ENCODE measurements at places on chromosomes 5 and 9. TPM values are rescaled to one million over a fixed set of nuclear protein-coding genes. Genes with fewer than 3 reads are reported as not detected.
A peak's percentile ranks its signal among the peaks of the same experiment; 100 is the strongest.

GRCh38 chr5:91468651-91469422, 85.7 kb upstream of the ARRDC3 start:
- DNase-seq = peak; percentile 51

DNA sequence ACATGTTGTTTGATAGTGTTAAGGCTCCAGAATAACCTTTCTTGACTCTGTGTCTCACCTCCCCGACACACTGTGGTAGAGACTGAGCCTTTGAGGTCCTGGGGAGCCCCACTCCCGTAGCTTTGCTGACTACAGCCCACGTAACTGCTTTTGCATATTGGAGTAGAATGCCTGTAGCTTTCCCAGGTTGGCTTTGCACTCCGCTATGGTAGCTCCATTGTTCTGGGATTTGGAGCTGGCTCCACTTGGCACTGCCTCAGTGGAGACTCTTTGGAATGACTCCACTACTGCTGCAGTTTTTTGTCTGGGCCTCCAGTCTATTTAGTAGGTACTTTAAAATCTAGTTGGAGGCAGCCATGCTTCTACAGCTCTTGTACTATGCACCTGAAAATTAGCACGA, 56.2 kb upstream of the ANXA1 start:
- DNase-seq = no peak

Gene SPINK13
- not detected for total RNA-seq

Gene ABO
- total RNA-seq = not detected

- no peak for DNase-seq
Observed at GRCh38 chr5:162990856-162991497, 446.4 kb upstream of the CCNG1 start.

DNA sequence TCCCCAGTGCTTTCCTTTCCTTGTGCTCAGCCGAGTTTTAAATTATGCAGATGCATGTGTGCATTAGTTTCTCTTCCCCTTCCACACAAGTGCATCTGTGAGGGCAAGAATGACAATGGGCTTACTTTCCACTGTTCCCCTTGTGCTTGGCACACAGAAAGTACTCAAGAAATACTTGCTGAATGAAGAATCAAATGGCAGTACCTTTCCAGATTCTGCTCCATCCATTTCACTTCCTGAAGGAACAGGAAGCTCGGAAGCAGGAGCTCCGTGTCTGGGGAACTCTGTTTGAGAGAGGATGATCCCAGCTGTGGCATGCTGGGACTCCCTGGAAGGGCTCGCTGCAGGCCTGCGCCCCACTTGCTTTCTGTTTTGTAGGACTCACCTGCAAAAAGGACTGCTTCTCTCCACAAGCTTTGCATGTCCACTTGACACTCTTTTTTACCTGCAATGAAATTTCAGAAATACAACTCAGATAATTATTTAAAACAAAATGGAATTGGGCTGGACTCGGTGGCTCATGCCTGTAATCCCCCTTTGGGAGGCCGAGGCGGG, 5.5 kb downstream of the MRNIP start:
- DNase-seq = peak; percentile 19

Gene CAMSAP1
- 26.1 TPM for total RNA-seq

DNA sequence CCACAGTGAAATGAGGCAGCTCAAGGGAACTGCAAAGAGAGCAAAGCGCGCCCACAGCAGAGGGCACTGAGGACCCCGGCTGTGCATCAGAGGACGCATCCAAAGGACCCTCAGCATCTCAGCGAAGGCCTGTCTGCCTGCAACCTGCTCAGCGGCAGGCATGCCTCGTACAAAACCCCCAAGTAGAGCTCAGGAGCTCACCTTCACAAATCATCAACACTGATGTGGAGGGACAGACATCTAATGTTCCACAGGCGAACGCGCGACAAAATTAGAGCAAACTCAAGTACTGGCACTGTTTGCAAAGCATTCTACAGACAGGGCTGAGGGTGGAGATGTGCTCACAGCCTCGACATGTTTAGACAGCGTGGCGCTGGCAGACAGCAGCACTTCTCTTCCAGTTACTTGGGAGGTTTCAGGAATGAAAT, 81.0 kb downstream of the DCP2 start:
- peak; percentile 9 for DNase-seq

Gene SLC25A25
- 13.4 TPM for total RNA-seq

- DNase-seq = no peak
Observed at GRCh38 chr5:92942762-92943161, 638.3 kb downstream of the NR2F1-AS1 start.

DNA sequence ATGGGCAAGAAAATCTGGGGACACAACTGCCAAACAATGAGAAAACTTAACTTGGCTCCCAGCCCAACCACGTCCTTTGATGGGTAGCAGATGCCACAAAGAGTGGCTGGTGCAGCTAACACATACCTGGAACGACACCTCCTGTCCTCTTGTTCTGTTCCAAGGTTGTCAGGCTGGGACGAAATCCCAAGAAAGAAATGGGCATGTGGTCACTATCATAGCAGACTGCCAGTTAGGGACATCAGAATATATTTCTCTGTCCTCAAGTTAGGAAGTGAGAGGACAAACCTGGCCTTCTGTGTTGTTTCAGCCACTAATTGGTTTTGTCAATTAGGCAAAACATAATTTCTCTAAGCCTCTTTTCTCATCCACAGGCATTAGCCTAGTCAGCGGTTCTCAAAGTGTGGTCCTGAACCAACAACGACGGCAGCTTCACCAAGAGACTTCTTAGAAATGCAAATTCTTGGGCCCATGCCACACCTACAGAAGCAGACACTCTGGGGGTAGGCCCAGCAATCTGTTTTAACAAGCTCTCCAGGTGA, 63.4 kb downstream of the RAPGEF1 start:
- peak; percentile 42 for DNase-seq

DNA sequence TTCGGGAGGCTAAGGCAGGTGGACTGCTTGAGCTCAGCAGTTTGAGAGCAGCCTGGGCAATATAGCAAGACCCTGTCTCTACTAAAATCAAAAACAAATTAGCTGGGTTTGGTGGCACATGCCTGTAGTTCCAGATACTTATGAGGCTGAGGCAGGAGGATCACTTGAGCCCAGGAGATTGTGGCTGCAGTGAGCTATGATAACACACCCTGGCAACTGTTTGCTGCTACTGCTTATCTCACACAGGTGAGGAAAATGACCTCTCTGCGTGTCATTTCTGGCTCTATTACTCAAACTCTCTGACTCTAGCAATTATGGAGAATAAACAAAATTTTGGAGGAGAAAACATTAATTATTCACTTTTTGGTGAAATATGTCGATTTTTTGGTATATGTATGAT, 45.3 kb upstream of the TMC1 start:
- DNase-seq = no peak

Gene ZBED3
- total RNA-seq = 4.7 TPM

Gene C9orf85
- 12.1 TPM for total RNA-seq

GRCh38 chr5:41408676-41409443, 101.5 kb downstream of the PLCXD3 start:
- peak; percentile 43 for DNase-seq

Gene C9orf153
- total RNA-seq = under 0.01 TPM

DNA sequence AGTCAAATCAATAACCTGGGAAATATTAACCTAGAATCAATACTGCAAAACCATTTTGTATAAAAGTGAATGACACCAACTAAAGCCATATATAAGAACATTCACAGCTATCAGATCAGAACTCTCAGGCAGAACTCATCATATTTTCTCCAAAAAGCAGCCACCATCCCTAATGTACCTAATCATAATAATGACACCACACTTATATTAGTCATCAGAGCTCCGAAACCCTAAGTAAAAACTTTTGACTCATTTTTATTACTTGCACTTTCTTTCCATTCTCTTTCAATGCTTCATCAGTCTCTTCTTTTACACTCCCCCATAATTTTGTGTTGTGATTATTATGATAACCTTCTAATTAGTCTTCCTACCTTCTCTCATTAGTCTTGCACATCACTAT, 45.3 kb downstream of the INSL6 start:
- DNase-seq = peak; percentile 81

Gene SWI5
- 19.2 TPM for total RNA-seq

- no peak for DNase-seq
Observed at GRCh38 chr5:118520771-118521415, 467.5 kb downstream of the DTWD2 start.

DNA sequence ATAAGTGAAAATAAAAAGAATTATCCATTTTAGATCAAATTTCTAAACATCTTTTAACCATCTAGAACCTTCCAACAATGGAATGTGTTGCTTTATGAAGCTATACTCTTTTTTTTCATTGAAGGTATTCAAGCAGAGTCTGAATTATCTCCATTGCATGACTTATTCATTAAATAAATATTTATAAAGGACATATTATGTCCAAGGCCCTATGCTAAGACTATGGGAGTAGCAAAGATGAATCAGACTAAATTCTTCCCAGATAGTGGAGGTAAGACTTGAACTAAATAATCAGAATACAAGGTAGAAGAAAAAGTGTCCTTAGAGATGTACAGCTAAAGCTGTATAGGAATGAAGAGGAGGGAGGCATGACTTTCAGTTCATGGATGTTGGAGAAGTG, 215.5 kb upstream of the RGMB start:
- no peak for DNase-seq

DNA sequence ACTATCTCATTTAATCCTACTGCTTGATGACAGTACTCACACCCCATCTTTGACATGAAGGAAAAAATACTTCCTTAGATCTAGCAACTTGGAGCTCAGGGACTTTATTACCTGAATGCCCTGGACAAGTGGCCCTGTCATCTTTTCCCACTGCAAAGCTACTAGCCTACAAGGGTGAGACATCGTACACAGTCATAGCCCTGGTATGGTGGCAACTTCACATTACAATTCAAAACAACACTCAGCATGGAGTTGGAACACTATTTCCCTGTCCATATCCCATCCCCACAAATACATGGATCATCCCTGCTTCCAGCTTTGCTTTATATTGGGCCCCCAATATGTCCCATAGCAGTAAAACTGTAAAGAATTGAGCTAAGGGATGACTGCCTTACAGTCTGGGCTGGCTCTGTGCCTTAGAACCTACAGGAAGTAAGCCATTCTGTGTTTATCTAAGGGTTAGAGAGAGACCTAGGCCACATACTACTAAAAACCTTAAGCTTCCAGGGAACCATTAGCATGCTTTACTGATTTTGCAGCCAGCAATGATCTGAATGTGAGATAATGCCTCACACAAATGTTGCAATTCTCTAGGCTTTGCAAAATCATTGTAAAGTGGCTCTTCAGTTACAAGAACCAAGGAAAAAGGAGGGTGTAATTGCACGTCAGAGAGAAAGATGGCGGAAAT, 55.9 kb downstream of the OTULIN start:
- peak; percentile 90 for DNase-seq

DNA sequence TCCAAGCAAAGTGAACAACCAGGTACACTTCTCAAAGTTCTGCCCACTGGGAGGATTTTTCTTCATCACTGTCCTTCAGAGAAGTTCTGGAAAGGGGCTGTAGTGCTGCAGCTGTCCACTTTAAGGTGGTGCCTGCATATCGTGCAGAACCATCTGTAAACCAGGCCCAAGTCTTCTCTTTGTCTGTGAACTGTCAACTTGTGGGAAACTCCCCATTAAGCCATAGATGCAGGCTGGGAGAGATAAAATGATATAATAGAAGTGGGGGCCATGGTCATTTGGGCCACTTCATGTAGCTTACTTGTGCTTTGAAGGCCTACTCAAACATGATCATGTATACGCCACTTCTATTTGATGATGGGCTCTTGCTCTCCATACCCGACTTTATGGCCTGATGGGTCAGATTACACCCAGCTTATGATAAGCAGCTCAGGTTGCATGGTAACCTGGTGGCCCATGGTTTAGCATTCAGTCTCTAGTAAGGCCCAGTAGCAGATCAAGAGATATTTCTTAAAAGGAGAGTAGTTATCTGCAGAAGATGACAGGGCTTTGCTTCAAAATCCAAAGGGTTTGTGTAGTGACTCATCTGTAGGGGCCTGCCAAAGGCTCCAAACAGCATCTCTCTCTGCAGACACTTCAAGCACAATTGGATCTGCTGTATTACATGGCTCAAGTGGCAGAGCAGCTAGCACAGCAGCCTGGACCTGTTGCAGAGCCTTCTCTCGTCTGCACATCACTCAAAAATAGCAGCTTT, 15.7 kb upstream of the BTF3 start:
- peak; percentile 62 for DNase-seq

DNA sequence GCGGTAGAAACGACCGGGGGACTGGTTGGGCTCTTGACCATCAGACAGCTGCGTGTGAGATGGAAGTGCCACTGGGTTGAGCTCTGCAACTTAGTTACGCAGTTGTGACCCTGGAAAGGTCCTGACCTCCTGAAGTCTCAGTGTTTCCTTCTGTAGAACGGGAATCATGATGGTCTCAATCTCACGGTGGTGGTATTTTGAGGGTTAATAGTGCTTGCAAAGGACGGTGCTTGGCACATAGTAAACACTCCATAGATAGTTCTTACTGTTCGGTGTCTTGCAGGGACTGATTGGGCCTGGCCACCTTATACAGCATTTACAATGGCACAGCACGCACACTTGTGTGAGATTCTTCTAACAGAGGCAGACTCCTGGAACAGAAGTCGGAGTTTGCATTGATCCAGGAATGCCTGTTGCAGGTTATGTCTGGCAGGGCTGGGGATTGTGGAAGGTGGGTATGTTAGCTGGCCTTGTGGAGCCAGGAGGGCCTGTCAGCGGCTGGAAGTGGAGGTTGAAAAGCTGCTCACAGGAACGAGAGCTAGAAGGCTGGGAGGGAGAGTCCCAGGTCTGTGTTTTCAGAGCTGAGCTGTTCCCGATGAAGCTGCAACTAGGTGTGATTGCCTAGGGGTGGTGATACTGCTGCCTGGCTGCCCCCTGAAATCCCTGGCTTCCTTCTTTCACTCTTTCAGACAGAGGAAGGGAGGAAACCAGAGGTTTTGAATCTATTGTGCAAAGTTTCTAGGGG, 962 bp upstream of the TXN start:
- DNase-seq = peak; percentile 64

DNA sequence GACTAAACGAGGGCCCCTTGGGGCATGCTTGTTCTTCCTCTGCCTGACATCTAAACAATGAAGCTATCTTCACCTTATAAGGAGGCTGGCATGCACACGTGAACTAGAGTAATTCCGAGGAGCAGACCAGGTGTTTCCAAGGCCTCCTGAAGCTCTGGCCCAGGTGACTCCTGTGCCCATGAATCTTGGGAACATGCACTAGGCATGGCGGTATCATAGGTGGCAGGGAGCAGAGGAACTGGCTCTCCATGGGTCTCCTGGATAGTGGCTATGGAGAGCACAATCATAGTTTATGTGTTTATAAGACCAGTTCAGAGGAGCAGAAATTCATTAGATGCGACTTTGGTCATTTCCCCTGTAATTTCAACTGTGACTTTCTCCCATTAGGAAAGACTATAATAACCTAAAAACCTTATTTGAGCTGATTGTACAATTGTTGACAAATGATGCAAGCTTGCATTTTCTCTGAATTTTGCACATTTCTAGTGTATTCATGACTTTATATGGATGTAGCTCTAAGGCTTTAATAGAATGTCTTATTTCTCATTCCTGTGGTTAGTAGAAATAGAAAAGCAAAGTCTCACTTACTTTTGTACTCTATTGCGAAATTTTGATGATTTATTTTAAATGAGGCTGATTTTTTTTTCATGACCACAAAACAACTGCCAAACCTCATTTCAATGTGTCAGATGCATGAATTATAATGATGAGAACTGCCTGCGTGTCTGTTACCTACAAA, 135.3 kb upstream of the RPS23 start:
- no peak for DNase-seq
